Stimulated activated CD8-positive, alpha-beta memory T cell treated with anti-CD3 and anti-CD28 coated beads, Interleukin-7, amount 100 ng/mL, for 48 hours (primary cell): ENCODE measurements at places on chromosomes 12 and 14.

GRCh38 chr12:48681399-48681709 is 684 bp downstream of the KANSL2 start:
- DNase-seq: no peak

GRCh38 chr14:81449114-81449513 is 49.0 kb upstream of the STON2 start:
- no peak for DNase-seq

DNA sequence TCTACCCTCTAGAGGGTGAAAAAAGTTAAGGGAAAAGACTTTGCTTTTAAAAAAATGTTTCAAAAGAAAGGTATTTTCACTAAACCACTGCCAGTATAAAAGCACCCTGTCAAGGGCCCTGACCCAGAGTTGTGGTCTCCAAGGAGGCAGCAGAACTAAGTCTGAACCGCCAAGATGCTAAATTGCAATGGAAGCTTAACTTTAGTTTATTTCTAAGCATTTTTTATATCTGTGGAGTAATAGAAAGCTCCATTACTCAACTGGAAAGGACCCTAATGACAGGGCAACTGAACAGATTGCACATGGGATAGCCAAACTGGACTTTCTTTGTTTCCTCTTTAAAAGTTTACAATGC is 379.8 kb downstream of the NAV3 start:
- no peak for DNase-seq

DNA sequence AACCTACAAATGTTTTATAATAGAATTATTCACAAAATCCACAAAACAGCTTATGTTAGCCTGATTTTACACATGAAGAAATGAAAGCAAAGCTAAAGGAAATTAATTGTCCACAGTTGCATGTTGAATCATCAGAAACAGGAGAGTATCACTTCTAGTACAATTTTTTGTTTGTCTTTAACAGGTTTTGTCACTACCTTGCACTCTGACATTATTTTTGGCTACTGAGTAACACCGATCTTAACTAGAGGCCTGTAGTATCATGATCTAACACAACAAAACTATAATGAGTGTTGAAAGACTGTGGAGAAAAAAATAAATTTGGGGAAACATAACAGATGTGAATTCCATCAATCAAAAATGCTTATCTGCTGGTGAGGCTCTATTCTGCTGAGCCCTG is 60.1 kb downstream of the TAOK3 start:
- no peak for DNase-seq

GRCh38 chr12:8590842-8591545 is 21.7 kb downstream of the AICDA start:
- DNase-seq: no peak

GRCh38 chr12:112420740-112421139 is 2.0 kb downstream of the PTPN11 start:
- DNase-seq: no peak

DNA sequence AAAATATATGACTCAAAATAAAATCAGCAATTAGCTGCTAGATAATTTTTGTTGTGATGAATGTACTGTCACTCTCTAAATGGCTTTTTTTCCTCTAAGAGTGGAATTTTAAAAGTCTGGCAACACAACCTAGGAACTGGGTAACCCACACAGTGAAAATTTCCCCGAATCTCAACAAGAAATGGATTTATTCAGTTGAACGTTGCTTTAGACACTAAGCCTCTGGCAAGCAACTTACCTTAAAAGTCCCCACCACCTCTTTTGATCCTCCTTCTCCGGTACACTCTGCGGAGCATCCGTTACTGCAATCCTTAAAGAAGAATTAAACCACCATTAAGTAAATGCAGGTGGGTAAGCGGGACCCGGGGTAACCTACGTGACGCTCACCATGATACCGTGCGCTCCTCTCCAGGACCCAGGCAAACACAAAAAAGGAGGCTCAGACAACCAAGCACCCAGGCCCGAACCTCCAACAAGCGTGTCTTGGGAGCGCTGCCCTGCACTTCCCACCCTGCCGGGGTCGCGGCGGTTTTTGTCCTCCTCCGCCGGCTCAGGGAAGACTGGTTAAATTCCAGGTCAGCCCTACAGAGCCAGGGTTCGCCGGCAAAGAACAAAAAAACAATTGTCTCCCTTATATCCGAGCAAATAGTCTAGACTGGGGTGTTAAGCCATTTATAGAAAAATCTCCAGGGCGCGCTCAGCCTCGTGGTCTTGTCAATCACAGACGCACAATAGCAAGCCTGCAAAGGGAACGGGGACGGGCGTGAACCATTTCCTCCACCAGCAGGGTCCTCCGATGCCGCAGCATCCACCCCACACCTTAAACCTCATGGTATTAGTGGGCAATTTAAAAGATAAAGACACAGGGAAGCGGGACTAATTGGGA is 47.1 kb downstream of the BCAT1 start:
- no peak for DNase-seq

DNA sequence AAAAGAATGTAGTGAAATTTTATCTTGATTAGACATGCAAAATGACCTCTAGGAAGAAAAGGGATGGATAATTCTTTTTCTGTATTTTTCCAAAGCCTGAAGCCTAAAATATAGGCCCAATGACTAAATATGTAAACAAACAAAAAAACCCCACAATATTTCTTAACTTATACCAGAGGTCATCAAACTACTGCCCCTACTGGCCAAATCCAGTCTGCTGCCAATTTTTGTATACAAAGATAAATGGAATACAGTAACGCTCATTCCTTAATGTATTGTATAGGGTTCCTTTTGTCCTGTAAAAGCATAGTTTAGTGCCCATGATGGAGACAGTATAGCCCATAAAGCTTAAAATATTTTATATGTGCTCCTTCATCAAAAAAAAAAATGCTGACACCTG is 145.7 kb upstream of the ALG10 start:
- no peak for DNase-seq

- no peak for DNase-seq
Measured at GRCh38 chr14:69316449-69317101, 56.6 kb downstream of the GALNT16 start.

DNA sequence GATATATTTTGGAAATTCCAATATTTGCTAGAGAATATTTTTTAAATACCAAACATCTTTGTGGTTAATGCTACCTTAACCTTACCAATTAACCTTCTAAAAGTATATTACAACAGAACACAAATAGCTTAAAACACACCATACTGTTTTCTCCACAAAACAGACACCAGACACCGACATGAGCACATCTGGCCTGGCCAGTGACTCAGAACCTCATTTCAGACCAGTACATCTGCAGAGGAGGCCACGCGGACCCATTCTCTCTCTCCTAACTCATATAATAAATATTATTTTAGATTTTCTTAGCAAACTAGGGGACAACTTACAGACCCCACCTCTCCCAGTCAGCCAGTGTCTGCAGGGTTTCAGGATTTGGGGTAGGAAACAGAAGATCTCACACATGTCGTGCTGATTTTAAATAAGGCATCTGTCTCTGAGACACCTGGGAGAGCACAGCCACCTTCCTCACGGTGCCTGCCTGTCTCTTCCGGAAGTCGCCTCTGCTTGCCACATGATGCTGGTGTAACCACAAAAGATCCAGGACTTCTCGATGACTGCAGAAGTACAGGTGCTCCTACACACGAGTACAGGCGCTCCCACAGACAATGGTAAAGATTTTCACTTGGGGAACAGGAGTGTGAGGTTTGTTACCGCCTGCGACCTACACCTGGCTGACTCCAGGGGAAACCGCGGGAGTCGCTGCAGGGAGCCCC is 9.7 kb upstream of the ANKLE2 start:
- no peak for DNase-seq

DNA sequence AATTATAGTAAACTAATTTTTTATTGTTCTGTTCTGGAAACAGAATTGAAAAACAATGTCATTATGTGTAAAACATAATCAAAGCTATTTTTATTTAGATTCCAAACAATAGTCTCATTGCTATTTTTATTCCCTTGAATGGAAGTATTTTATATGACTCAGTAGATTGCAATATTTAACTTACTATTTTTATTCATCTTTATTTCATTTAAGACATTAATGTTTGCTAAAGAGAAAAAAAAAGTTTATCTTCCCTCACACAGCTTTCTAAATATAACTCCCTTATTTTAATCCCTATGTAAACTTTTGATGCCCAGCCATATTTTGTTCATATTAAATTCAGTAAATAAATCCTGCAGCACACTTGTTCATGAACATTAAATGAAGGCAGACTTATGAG is 622.4 kb downstream of the SLC6A15 start:
- DNase-seq: no peak

DNA sequence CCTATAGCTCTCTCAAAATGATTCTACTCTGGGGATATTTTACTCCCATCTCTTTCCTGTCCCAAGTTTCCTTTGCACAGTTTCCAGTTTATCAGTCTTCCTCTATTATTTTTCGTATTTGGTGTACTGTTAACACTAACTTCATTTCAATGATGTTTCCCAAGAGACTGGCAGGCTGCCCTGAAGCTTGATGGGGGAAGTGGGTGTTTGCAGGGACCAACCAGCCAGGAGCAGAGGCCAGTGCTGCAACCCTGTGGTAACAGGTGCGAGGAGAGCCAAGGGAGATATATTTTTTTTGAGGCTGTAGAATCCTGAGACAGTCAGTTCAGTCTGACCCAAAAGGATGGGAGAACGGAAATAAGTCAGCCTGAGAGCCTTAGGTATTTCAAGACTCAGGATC is 11.8 kb upstream of the CEBPE start:
- no peak for DNase-seq

DNA sequence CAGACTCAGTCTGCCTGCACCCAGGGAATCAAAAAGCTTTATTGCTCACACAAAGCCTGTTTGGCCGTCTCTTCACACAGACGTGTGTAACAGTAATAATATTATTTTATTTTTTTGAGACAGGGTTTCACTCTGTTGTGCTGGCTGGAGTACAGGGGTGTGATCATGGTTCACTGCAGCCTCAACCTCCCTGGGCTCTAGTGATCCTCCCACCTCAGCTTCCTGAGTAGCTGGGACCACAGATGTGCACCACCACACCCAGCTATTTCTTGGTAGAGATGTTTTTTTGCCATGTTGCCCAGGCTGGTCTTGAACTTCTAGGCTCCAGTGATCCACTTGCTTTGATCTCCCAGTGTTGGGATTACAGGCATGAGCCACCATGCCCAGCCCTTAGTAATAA is 88.4 kb upstream of the DCD start:
- DNase-seq: no peak

DNA sequence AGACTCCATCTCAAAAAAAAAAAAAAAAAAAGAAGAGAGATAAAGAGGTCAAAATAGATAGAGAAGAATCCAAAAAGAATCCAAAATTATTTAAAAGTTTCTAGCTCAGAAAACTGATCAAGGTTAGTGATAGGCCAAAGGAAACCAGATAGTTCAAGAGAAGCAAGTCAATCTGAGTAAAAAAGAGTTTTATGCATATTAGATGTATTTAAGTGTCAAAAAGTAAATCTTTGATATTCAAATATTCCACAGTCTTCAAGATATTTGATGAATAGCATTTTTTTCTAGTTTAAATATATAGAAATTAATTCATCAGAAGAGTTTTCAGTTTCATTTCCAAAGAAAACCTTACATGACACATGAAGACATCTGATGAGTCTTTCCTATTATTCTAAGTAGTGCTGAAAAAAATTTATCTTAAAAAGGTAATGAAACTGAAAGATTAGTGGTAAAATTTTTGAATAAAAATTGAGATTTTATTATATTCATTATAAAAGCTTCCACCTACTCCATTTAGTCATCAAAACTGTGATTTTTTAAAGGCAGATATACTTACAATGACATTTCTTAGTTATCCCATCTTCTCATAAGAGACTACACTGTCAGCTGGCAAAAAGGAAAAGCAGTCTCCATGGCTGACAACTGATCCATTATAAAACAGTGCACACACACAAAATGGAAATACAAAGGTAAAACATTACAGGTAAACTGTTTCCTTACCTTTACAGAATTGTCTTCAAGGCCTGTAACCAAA is 68.6 kb downstream of the RPS6KA5 start:
- no peak for DNase-seq

DNA sequence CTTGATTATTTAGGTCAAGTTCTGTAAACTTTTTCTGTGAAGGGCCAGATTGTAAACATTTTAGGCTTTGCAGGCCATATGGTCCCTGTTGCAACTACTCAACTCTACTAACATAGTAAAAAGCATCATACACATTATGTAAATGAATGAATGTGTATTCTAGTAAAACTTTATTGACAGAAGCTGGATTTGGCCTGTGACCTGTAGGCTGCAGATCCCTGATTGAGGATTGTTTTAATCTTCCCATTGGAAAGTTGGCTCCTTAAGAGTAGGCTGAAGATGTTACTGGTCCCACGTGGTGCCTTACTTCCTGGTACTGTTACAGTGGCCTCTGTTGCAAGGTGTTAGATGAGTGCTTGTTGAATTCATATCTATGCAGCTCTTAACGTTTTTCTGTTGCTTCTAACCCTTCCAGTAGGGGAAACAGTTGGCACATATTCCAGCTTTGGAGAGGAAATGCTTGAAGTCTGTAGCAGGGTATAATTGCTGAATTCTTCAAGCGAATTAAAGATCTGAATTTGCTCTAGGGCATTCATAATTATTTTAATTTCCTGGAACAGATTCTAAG is 133.6 kb upstream of the DNM1L start:
- no peak for DNase-seq

GRCh38 chr14:99393059-99393655 is 87.5 kb downstream of the SETD3 start:
- DNase-seq: peak; percentile 6

DNA sequence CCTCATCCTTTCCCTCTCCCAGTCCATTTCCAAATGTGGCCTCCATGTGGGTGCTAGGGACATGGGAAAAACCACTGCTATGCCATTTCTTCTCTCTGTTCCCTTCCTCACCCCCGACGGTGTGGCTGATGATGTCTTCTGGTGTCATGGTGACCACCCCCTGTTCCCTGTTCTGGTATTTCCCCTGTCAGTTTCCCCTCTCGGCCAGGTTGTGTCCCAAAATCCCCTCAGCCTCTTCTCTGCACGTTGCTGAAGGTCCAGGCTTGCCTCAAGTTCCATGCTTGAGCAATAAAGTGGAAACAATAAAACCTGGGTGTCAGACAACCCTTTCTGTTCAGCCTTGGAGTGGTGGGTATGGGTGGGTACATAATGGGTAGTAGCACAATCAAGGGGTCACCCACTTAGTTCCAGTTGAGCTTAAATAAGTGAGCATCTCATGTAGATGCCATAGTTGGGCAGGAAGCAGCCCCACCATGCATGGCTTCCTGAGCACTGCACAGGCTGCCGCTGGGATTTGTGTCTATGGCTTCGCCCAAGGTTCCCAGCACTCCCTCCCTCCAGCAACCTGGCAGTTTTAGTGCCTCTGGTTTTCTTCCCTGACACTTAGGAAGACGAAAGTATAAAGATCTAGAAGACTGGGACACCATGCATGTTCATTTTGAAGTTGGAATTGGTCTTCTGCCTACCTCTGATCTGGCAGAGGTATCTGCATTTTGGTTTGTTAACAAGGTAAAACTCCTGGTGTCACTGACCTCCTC is 8.7 kb upstream of the ITFG2 start:
- no peak for DNase-seq

DNA sequence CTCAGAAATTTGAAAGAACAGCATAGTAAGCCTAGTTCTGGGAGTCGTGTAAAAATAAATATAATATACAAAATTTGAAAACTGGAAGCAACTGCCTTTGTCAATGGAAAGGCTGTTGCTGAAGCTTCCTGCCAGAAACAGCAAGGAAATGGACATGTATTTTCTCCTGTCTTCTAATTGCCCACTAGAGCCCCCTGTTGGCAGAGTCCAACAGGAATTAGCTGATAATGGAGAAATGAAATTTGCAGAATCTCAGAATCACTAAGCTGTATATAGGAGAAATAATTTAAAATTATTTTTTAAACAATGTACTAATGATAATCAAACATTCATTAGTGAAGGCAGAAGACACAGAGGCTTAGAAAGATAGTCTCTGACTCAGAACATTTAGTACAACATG is 414.8 kb downstream of the SLC6A15 start:
- DNase-seq: no peak

GRCh38 chr12:27531896-27532295 is 7.9 kb downstream of the PPFIBP1 start:
- no peak for DNase-seq
